ENCODE measurements at places on chromosomes 7 and 10. TPM values are rescaled to one million over a fixed set of nuclear protein-coding genes. Genes with fewer than 3 reads are reported as not detected.

Gene PROSER2
- 14.2 TPM for total RNA-seq

Gene ICA1
- total RNA-seq = 19.8 TPM

DNA sequence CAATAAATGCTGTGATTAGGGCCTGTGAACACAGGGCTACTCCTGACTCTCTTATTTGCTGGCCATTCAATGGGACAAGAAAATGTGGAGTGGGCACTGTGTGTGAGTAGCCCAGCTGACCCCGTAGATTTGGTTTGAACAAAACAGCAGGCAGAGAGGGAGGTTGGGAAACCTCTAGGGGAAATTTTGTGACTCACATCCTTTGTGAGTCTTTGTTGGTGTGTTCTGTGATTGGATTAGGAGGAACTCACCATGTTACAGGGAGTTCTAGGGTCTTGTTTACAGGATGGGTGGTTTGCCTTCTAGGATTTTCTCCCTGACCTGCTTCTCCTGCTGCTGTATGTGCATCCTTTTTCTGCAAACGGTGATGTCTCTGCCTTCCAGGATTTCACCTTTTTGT, 128.3 kb upstream of the MKI67 start:
- no peak for DNase-seq

Gene CALML3
- not detected for total RNA-seq

- no peak for DNase-seq
Observed at GRCh38 chr10:423178-423577, 266.3 kb downstream of the DIP2C start.

Gene SPDYE5
- 0.14 TPM for total RNA-seq

DNA sequence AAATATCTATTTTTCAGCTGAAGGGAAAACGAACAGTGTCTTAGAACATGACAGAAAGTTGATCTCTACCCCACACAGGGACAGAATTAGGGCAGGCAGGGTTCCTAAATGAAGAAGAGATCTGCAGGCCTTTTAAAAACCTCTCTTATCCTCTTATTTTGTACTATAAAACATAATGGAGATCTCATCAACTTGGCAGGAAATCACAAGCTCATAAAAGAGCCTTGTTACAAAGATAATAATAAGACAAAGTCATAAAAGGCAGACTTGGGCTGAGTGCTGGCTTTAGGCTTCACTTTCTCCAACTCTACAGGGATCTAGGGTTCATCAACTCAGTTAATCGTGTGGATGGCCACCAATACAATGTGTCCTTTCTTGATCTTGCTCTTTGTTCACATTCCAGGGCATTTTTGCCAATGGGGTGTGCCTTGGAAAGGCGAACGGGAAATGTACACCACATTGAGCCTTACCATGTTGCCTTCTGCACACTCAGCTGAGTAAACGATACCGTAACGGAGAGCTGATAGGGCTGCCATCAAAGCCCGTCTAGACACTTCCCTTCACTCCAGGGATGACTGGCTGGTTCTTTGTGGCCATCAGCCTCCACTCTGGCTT, 7.1 kb upstream of the TEX36 start:
- no peak for DNase-seq

DNA sequence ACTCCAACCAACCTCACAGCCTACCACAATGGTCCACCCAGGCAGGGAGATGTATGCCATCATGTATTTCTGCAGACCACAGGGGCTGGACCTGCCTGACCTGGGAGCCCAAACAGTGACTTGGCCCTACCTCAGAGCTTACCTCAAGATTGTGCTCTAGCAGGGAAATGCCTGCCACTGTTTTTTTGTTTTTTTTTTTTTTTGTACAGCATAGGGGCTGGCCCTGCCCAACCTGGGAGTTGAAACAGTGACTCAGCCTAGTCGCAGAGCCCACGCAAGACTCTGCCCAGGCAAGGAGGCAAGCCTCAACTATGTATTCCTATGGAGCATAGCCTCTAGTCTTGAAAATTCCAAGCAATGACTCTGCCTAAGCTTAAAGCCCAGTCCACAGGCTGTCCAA, 39.3 kb upstream of the CDK6 start:
- no peak for DNase-seq

Gene SPDYE16
- not detected for total RNA-seq

DNA sequence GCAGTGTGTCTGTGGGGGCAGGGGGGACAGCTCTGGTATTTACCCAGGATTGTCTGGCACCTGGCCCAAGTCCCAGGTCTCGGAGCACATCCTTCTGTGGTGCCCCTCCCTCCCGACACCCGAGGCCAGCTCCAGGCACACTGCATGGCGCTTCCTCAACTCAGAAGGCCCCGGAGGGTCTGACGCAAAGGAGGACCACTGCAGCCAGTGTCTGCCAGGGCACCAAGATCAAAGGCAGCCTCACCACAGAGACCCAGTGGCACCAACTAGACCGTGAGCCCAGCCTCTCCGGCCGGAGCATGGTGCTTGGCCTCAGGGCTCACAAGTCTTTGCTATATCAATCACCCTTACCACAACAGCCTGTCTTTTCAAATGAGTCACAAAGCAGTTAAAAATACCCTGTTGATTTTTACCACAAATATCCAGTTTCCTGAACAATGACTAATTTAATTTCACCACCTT, 99.3 kb upstream of the DDC start:
- no peak for DNase-seq

DNA sequence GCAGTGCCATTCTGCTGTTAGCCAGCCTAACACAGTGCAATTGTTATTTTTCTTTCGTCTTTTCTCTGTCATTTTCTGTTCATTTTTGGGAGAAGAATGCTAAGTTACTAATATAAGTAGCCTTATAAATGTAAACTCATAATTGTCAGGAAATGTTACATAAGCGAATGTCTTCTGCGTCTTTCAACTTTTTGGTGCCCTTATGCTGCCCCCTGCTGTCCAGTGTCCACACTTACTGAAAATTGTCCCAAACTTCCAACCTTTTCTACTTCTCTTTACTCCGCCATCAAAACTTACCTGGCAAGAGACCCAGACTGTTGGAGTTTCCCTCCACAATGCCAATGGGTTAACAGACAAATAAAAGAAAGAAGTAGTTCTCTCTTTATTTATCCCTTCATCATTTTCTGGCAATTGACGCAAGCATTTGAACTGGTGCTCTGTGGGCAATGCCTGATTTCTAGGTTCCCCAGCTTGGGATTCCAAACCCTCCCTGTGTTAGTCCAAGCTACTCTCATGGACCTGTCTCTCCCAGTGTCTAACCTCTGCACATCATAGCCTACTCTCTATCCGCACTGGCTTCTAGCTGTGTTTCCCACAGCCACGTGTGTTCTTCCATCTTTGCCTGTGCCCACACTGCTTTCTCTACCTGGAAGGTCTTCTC, 21.0 kb upstream of the EPC1 start:
- DNase-seq = no peak

Data from spleen (tissue), 13 donors.